ENCODE measurements at places on chromosomes 4 and X.

DNA sequence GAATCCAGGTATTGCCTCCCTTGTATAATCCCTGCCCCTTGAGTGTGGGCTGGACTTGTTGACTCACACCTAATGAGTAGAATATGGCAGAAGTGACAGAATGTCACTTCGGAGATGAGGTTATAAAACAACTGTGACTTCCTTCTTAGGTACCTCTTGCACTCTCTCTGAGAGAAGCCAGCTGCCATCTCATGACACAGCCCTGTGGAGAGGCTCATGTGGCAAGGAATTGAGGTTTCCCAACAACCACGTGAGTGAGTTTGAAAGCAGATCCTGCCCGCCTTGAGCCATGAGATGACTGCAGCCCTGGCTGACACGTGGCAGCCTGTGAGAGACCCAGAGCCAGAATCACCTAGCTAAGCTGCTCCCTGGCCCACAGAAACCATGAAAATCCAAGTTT, 13.5 kb downstream of the ASB11 start:
- peak; percentile 6 for DNase-seq

- no peak for DNase-seq
These were observed 40.5 kb downstream of the NFKB1 start for GRCh38 chr4:102541697-102542096.

DNA sequence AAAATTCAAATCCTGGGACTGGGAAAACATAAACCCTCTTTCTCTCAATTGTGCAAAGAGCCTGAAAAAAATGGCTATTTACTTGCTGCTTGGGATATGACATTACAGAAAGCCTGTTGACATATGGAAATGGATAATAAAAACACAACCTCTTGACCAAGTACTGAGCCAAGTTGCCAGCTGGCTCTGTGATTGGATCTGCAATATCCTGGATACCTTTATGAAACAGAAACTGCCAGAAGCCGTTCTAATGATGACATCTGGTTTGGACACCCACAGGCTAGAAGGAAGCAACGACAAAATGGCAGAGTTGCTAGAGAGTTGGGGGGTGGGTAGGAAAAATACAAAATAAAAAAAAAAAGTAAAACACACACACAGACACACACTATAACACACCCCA, 481.4 kb downstream of the FAT4 start:
- DNase-seq: no peak

- DNase-seq: no peak
These were observed at the start of gene KCND1 for GRCh38 chrX:48971249-48972219. Gene KCND1, minus strand, starts transcription at chrX:48971844. Its CDS starts 1,573 bp downstream, at chrX:48970271.

GRCh38 chr4:146346276-146346675, 131.9 kb downstream of the REELD1 start:
- DNase-seq: no peak

DNA sequence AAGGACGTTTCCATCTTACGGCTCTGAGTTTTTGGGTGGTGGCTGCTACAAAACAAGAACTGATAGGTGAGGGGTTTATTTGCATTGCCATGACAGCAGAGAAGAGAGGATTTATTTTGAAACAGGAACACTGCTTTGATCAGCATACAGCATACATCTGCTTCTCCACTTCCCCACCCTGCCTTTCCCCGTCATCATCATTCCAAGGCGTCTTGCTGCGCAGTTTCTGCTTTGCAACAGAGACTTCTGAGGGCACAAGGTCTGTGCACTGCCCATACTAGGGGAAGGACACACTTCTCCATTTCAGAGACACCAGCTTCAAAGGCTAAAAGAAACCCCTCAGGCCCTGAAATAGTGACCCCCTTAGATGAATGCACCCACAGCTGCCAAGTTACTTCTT, 19.1 kb downstream of the STARD8 start:
- no peak for DNase-seq

- no peak for DNase-seq
These were observed 217.4 kb downstream of the DCTD start for GRCh38 chr4:182699795-182700194.

Data from stimulated activated CD4-positive, alpha-beta T cell treated with anti-CD3 and anti-CD28 coated beads, Interleukin-12 subunit alpha, Interleukin-12 subunit beta, amount 100 ng/mL, for 48 hours (primary cell).